ENCODE measurements at places on chromosomes 4 and X.
A peak's percentile ranks its signal among the peaks of the same experiment; 100 is the strongest.

DNA sequence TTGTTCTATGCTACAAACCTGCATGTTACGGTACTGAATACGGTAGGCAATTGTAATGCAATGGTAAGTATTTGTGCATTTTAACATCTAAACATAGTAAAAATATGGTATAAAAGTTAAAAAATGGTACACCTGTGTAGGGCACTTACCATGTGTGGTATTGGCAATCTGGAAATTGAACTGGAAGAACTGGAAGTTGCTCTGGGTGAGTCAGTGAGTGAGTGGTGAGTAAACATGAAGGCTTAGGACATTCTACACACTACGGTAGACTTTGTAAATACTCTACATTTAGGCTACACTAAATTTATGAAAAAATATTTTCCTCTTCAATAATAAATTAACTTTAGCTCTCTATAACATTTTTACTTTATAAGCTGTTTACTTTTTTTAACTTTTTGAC lies 78.9 kb downstream of the RRAGB start:
- no peak overlapping the region for H3K4me3 ChIP-seq
- no peak overlapping the region for H3K27ac ChIP-seq
- DNase-seq, result no peak
- H3K4me1 ChIP-seq, result no peaks in the 10 kb centered on the region

GRCh38 chr4:87278335-87278794 lies 44.3 kb downstream of the HSD17B13 start:
- no peaks in the 10 kb centered on the region for H3K27me3 ChIP-seq
- DNase-seq, result no peak
- no peaks in the 10 kb centered on the region for H3K36me3 ChIP-seq
- H3K4me1 ChIP-seq, result no peaks in the 10 kb centered on the region
- no peak overlapping the region for H3K4me3 ChIP-seq

DNA sequence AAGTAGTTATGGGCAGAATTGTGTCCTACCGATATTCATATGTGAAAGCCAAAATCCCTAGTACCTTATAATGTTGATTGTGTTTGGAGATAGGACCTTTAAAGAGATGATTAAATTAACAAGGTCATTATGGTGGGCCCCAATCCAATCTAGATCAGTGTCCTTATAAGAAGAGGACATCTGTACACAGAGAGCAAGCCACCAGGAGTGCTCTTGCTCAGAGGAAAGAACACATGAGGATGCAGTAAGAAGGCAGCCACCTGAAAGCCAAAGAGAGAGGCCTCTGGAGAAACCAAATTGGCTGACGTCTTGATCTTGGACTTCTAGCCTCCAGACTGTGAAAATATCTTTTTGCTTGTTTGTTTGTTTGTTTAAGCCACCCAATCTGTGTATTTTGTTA lies 1290.8 kb upstream of the PABPC4L start:
- no peaks in the 10 kb centered on the region for H3K4me1 ChIP-seq
- H3K36me3 ChIP-seq, result no peaks in the 10 kb centered on the region
- no peak for DNase-seq
- H3K4me3 ChIP-seq, result no peak overlapping the region

DNA sequence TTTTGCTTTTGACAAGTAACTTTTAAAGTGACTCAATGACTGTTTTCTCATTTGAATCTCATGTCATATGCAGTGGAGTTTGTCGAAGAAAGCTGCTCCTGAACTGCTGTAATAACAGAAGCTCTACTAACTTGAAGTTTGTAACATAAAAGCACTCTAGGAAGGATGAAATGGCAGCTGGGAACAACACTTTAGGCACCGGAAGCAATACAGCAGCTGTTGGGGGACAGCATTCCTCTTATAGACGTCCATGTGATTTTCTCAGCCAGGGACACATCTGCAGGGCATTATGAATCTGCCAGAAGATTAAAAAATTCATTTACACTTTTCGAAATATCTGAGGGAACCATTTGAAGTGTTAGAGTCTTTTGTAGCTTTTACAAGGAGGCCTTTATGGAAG lies 1035.8 kb downstream of the ADGRL3 start:
- no peaks in the 10 kb centered on the region for H3K4me1 ChIP-seq
- no peaks in the 10 kb centered on the region for H3K27me3 ChIP-seq
- H3K27ac ChIP-seq, result no peak overlapping the region
- no peak for DNase-seq

DNA sequence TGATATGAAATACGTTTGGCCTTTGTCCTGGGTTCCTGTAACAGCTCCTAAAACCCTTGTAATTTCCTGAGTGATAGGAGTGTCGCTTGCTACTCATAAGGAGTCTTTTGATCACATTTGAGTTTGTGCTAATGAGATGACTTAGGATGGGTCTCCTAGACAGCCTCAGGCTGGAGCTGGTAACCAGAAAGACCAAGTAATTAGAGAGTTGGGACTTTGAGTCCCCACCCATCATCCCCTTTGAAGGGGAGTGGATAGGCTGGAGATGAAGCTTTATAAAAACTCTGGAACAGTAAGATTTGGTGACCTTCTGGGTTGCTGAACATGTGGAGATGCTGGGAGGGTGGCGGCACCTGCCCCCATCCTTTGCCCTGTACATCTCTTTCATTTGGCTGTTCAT lies 2.9 kb downstream of the SEC24B start:
- no peaks in the 10 kb centered on the region for H3K36me3 ChIP-seq
- no peak overlapping the region for H3K4me3 ChIP-seq
- no peak overlapping the region for H3K27ac ChIP-seq
- H3K27me3 ChIP-seq, result no peaks in the 10 kb centered on the region
- peaks cover 26% of the 10 kb centered on the region for H3K4me1 ChIP-seq

- H3K4me3 ChIP-seq, result peak overlapping the region; percentile 11
- H3K4me1 ChIP-seq, result peaks cover 35% of the 10 kb centered on the region
Measured at GRCh38 chr4:132124624-132124974, 1024.5 kb upstream of the PCDH10 start.

GRCh38 chrX:116172976-116173375 lies 2.4 kb downstream of the AGTR2 start:
- no peak overlapping the region for H3K27ac ChIP-seq
- no peak overlapping the region for H3K4me3 ChIP-seq
- no peaks in the 10 kb centered on the region for H3K4me1 ChIP-seq
- no peaks in the 10 kb centered on the region for H3K36me3 ChIP-seq
- H3K27me3 ChIP-seq, result no peaks in the 10 kb centered on the region

- no peak overlapping the region for H3K27ac ChIP-seq
- no peaks in the 10 kb centered on the region for H3K27me3 ChIP-seq
- no peaks in the 10 kb centered on the region for H3K4me1 ChIP-seq
- no peak overlapping the region for H3K4me3 ChIP-seq
- no peak for DNase-seq
Measured at GRCh38 chr4:120801137-120801758, 121.3 kb downstream of the PRDM5 start.

GRCh38 chr4:106803083-106803482 lies 233.0 kb downstream of the DKK2 start:
- H3K27me3 ChIP-seq, result no peaks in the 10 kb centered on the region
- no peak overlapping the region for H3K27ac ChIP-seq

- no peak overlapping the region for H3K4me3 ChIP-seq
- no peaks in the 10 kb centered on the region for H3K36me3 ChIP-seq
- H3K27me3 ChIP-seq, result no peaks in the 10 kb centered on the region
- no peak for DNase-seq
Measured at GRCh38 chrX:12013211-12013618, 125.1 kb upstream of the FRMPD4 start.

- no peaks in the 10 kb centered on the region for H3K36me3 ChIP-seq
- H3K27me3 ChIP-seq, result no peaks in the 10 kb centered on the region
- no peak overlapping the region for H3K4me3 ChIP-seq
- H3K27ac ChIP-seq, result no peak overlapping the region
Measured at GRCh38 chrX:83145876-83146275, 362.2 kb upstream of the POU3F4 start.

DNA sequence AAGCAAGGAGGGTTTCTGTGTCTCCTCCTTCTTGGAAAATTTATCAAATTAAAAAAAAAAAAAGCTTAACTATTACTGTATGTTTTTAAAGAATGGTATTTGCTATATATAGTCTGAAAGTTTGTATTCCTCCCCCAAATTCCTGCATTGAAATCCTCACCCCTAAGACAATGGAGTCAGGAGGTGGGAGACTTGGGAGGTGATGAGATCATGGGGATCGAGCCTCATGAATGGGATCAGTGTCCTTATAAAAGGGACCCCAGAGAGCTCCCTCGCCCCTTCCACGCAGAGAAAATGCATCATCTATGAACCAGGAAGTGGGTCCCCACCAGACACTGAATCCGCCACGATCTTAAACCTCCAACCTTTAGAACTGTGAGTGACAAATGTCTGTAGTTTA lies 50.1 kb downstream of the DHRSX start:
- peak; percentile 63 for DNase-seq
- peak overlapping the region; percentile 85 for H3K27ac ChIP-seq
- no peaks in the 10 kb centered on the region for H3K27me3 ChIP-seq
- no peak overlapping the region for H3K4me3 ChIP-seq
- peaks cover 18% of the 10 kb centered on the region for H3K4me1 ChIP-seq

GRCh38 chrX:151225843-151226242 lies 49.5 kb downstream of the GPR50 start:
- H3K27ac ChIP-seq, result no peak overlapping the region
- H3K36me3 ChIP-seq, result no peaks in the 10 kb centered on the region
- no peak for DNase-seq

GRCh38 chr4:46804781-46805413 lies 104.1 kb downstream of the COX7B2 start:
- H3K4me3 ChIP-seq, result no peak overlapping the region
- no peaks in the 10 kb centered on the region for H3K27me3 ChIP-seq
- no peaks in the 10 kb centered on the region for H3K4me1 ChIP-seq
- DNase-seq, result no peak
- H3K27ac ChIP-seq, result no peak overlapping the region
- no peaks in the 10 kb centered on the region for H3K36me3 ChIP-seq

DNA sequence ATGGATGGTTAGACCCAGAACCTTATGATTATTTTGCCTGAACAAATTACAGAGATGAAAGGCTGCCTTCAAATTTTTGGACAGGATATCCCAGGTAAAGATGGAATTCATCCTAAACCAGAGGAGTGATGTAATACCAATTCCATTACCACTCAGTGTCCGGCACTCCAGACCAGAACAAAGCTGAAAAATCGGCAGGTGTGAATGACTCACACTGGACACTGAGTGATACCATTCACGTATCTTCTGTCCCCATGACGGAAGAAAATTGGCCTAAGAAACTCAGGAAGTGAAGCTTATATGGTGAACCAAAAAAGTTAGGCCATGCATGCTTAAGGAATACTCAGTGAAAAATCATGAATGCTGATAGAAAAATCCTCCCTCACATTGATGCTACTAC lies 34.5 kb downstream of the PALLD start:
- DNase-seq, result no peak
- H3K36me3 ChIP-seq, result no peaks in the 10 kb centered on the region
- no peak overlapping the region for H3K27ac ChIP-seq
- no peaks in the 10 kb centered on the region for H3K27me3 ChIP-seq

DNA sequence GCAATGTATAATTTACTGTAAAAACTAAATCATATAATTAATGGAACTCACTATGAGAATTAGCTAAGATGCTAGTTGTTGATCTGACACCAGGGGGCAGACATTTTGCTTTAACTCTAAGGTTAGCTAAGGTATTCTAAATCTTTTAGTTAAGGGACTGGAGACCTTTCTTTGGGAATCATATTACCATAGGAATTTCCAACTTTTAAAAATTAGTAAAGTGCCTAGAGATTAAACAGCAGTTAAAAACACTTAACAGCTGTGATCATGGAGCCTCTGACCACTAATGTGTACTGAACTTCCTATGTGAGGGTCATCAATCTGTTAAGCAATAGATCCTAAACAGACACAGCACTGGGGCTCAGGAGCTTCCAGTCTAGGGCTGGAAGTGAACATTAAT lies 226.6 kb downstream of the NSUN7 start:
- DNase-seq, result peak; percentile 89
- no peaks in the 10 kb centered on the region for H3K27me3 ChIP-seq
- H3K4me3 ChIP-seq, result no peak overlapping the region
- no peak overlapping the region for H3K27ac ChIP-seq
- no peaks in the 10 kb centered on the region for H3K4me1 ChIP-seq

GRCh38 chr4:184807256-184807655 lies 18.5 kb downstream of the ACSL1 start:
- no peak overlapping the region for H3K27ac ChIP-seq
- DNase-seq, result no peak
- H3K4me1 ChIP-seq, result peaks cover 15% of the 10 kb centered on the region
- no peak overlapping the region for H3K4me3 ChIP-seq
- no peaks in the 10 kb centered on the region for H3K36me3 ChIP-seq

DNA sequence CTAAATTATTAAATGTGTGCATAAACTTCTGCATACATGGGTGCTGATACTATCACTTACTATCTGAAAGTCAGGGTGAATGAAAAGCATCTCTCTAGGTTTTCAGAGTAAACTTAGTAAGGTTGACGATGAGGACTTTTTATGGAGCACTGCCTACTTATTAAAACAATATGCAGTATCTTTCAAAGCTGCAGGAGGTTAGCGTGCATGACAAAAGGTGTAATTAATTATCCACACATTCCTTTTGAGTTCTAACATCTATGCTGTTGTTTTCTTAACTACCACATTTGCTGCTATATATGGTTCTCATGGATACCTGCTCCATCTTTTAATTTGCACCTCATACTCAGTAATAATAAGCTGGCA lies 256.2 kb downstream of the FSTL5 start:
- no peak overlapping the region for H3K4me3 ChIP-seq
- no peaks in the 10 kb centered on the region for H3K36me3 ChIP-seq
- H3K27ac ChIP-seq, result no peak overlapping the region
- no peaks in the 10 kb centered on the region for H3K27me3 ChIP-seq
- DNase-seq, result no peak

DNA sequence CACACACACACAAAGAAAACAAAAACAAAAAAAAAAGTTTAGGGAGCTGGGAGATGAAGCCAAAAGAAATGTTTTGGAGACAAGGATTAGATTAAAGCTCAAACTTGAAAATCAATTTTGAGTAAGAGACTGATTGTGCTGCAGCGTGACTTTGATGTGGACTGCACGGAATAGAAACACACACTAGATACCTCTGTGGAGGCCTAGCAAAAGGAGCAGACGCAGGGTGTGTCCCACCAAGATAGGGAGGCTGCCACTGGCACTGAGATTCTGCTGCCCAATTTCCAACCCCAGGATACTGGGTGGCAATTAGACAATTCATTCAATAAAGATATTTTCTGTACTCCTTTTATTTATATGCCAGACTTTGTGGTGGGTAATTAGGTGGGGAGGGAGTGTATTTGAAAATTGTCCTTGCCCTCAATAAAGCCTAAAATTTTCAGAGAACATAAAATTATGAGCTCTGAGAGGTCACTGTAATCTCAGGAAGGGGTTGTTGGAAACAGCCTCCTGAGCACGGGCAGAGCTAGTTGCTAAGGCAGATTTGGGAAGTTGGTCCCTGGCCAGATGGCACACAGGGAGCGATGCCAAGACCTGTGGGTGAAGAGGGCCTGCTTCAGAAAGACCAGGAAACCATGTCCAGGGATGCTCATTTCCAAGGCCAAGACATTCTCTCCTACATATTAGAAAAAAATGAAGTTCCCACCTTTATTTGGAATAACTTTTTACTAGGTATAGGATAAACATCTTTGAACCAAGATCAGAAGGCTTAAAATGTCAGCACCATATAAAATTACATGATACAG lies 1.9 kb upstream of the PPP3CA start:
- no peak for DNase-seq
- peaks cover 16% of the 10 kb centered on the region for H3K4me1 ChIP-seq
- H3K36me3 ChIP-seq, result no peaks in the 10 kb centered on the region
- peaks cover 27% of the 10 kb centered on the region for H3K27me3 ChIP-seq
